ENCODE measurements at places on chromosomes 16 and 17.

- no peak for DNase-seq
Observed at GRCh38 chr16:70677499-70678120, 8.2 kb downstream of the MTSS2 start.

DNA sequence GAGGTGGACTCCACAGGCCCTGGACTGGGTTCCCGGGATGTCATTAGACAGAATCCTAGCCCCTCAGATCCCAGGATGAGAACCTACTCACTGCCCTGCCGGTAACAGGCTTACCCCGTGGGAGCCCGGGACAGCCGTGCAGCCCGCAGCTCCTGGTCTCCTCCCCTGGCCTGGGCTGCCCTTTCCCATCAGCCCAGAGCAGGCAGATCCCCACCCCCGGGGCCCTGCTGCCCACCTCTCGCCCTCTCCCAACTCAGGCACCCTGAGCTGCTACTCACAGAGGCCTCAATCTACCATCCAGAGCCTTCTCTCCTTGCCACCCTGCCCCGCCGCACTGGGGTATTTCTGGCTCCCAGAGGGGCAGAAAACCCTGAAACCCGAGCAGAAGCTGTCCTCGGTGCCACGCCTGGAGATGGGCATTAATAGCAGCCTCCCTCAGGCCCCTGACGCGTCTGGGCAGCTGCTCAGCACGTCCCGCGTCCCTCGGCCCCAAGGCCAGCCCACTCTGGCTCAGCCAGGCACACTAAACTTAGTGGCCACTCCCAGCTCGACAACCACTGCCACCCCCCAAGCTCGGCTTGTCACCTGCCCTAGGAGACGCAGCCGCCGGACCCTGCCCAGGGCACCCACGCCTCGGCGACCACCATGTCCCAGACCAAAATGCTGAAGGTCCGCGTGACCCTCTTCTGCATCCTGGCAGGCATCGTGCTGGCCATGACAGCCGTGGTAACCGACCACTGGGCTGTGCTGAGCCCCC, at the start of gene CACNG1:
TSS of gene CACNG1 (plus strand) at position 539 of the 757 bp plus-strand sequence. CDS start at position 646, 107 bp downstream.
- no peak for DNase-seq

- DNase-seq, result no peak
Observed at GRCh38 chr17:36133602-36134236, 30.1 kb downstream of the CCL4 start.

GRCh38 chr17:28969706-28970393, 18.5 kb upstream of the PHF12 start:
- no peak for DNase-seq

GRCh38 chr17:39094607-39095308, 56.7 kb downstream of the PLXDC1 start:
- no peak for DNase-seq

- no peak for DNase-seq
Observed at GRCh38 chr16:11258553-11259492, 2.8 kb upstream of the SOCS1 start.
